ENCODE measurements at places on chromosomes 1 and 21.

DNA sequence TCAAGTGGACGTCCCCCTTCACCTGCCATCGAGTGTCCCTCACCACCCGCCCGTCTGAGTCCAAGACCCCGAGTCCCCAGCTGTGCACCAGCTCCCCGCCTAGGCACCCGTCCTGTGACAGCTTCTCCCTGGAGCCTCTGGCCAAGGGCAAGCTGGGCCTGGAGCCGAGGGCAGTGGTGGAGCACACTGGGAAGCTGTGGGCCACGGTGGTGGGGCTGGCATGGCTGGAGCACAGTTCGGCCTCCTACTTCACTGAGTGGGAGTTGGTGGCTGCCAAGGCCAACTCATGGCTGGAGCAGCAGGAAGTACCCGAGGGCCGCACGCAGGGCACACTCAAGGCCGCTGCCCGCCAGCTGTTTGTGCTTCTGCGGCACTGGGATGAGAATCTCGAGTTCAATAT is 63.2 kb downstream of the VWA5B1 start:
- DNase-seq, result no peak

- DNase-seq, result no peak
Measured at GRCh38 chr1:236150986-236151385, 8.6 kb downstream of the GPR137B start.

DNA sequence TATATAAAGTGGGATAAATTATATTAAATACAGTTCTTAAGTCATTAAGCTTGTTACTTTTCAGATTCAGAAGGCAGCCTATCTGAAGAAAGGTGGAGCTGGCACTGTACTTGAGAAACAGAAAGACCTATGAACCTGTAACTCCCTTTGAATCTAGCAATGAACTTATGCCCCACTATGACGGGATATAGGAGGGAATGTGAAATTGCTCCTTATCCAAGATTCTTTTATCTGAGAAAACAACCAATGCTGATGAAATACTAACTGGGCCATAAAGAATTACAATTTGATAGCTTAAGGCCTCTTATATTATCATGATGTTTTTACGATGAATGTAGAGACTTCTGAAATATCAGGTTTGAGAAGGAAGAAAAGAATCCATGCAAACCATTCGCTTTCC is 50.1 kb downstream of the ATP1B1 start:
- DNase-seq, result no peak

- no peak for DNase-seq
Measured at GRCh38 chr1:178121883-178122282, 28.0 kb downstream of the RASAL2 start.

DNA sequence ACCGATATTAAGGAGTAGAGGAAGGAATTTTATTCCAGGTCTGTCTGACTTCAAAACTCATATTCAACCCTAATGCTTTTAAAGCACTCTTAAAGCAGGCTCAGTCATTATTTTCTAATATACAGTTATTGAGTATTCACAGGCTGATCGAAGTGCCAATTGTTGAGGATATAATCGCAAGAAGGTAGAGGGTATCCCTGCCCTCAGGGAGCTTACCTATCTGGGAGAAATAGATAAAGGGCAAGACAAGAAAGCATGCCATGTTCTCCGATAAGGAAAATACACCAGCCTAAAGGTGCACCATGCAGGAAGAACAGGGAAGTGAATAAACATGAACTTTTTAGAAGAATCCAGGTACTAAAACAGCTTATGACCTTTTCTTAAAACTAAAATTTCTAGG is 361.2 kb downstream of the SMYD3 start:
- no peak for DNase-seq

- DNase-seq, result no peak
Measured at GRCh38 chr1:151210830-151211229, 12.5 kb downstream of the PIP5K1A start.

GRCh38 chr1:26275580-26276431 is 4.1 kb upstream of the SH3BGRL3 start:
- peak; percentile 88 for DNase-seq

GRCh38 chr1:94362466-94363058 is 55.6 kb upstream of the ABCD3 start:
- DNase-seq, result no peak

DNA sequence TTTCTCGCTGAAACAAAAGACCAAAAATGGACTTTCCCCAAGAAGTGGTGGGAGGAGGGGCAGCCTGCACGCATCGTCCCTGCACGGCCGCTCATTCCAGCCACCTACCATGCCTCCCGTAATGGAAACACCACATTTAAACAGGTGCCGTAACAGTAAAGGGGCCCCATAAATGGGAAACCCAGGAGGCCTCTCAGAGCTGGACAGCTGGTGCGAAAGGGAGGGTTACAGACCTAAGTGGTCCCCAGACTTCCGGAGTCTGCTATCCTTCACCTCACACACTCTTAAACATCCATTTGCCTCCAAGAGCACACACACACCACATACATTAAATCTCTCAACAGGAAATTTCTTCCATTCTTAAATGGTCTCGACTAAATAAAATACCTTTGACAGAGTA is 120.7 kb upstream of the SOD1 start:
- DNase-seq, result no peak

DNA sequence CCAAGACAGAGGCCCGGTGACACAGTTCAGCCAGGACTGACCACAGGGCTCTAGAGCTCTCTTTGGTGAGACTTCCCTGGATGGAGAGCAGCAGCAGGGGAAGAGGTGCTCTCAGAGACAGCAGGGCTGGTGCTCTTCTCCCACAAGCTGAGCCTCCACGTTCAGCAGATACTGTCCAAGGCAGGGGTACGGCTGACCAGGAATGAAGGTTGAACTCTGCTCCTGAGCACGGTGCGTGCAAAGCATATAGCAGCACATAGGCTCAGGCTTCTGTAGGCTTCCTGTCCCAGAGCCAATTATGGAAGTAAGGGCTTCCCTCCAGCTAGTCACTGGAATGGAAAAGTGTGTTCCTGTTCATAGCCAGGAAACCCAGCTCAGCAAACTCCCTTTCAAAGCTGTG is 23.9 kb downstream of the DMBX1 start:
- DNase-seq, result no peak

DNA sequence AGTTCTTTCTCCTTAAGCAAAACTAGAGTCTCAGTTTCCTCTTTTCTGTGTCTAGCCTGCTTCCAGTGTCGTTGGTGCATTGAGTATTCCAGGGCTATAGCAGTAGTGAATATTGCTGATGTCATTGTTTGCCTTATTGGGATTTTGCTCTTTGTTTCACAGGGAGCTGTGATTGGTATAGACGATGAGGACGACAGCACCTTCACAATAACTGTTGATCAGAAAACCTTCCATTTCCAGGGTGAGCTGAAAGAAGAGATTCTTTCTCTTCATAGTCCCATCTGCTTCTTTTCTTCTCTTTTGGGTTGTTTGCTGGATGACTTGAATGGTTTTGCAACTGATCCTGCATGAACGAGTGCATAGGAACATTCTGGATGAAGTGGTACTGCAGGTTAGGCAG is 52.4 kb downstream of the OSBPL9 start:
- no peak for DNase-seq

GRCh38 chr1:112244131-112244530 is 151.9 kb upstream of the CTTNBP2NL start:
- DNase-seq, result no peak

- DNase-seq, result no peak
Measured at GRCh38 chr1:55481634-55482033, 266.5 kb upstream of the USP24 start.

All from CD4-positive, alpha-beta T cell (primary cell).